ENCODE measurements at places on chromosomes 4 and X.

GRCh38 chr4:27720010-27720766, 859.5 kb downstream of the STIM2 start:
- no peak for DNase-seq

- DNase-seq = peak; percentile 74
Measured at GRCh38 chr4:143667461-143667860, 33.0 kb downstream of the FREM3 start.

- DNase-seq = no peak
Measured at GRCh38 chrX:19792412-19792811, 95.0 kb downstream of the SH3KBP1 start.

DNA sequence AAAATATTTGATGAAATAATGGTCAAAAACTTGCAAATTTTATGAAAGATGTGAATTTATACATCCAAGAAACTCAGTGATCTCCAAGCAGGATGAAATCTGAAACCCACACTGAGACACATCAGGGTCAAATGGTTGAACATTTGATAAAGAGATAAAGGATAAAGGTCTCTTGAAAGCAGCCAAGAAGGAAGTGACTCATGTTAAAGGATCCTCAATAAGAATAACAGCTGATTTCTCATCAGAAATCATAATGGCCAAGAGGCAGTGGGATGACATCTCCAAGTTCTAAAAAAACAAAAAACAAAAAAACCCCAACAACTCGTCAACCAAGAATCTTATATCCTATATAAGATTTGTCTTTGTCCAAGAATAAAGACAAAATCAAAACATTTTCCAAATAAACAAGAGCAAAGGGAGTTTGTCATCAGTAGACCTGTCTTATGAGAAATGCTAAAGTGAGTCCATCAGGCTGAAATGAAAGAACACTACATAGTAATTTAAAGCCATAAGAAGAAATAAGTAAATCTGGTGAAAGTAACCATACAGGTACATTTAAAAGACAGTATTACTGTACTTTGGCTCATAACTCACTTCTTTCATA, 121.7 kb downstream of the PDS5A start:
- DNase-seq = no peak

- no peak for DNase-seq
Measured at GRCh38 chrX:22135171-22135711, 103.1 kb downstream of the PHEX start.

GRCh38 chr4:13992975-13993520, 365.5 kb upstream of the BOD1L1 start:
- DNase-seq = no peak

- DNase-seq = no peak
Measured at GRCh38 chr4:89586318-89586717, 250.6 kb downstream of the SNCA start.

DNA sequence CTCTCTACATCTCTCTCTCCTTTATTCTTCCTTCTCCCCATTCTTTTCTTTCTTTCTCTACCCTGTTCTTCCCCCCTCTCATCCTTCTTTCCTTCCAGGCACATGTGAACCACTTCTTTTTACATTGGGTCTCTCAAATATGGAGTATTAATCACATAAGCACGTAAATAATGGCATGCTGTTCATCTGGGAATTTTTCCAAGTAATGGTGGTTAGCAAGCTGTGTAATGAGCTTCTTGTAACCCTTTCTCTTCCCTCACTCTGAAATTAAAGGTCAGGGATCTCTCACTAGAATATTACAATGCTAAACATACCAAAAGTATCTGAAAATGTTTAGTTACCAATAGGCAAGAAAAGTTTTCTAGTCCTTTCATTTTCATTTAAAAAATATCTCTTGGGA, 239.9 kb upstream of the TEX13A start:
- DNase-seq = no peak

DNA sequence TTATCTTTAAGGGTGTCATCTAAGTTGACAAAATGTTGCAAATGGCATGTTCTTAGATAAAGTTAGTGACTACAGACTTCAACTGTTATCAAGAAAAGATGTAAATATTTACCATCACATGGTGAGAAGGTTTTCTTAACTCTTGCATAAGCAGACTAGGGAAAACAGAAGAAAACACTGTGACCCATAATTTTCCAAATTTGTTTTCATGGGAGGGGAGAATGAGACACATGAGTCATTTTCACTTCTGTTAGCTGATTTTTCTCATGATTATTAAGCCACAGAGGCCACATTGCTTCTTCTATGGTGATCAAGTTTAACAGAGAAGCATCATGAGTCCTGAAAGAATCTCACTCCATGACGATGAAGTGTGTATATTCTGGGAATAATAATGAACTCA, 30.2 kb upstream of the SYTL5 start:
- no peak for DNase-seq

- DNase-seq = peak; percentile 50
Measured at GRCh38 chr4:8697826-8698225, 105.3 kb downstream of the CPZ start.

GRCh38 chr4:145935253-145936141, 3.1 kb downstream of the ZNF827 start:
- no peak for DNase-seq

- no peak for DNase-seq
Measured at GRCh38 chr4:177323416-177323815, 13.7 kb downstream of the NEIL3 start.

DNA sequence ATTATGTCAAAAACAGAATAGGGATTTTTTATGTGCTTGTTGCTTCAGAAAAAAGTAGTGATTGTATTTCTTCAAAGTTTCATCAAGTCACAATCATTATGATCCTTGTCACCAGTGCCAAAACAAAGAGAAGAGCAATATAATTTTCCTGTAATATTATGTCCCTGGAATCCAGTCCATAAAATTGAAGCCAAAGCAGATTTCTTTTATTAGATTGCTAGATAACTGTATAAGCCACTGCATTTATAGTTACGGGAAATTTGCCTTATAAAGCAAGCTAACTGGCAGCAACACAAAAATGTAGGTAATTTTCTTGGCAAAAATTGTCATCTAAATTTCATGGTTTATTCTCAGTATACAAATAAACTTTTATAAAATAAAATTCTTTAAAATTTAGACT, 296.1 kb upstream of the ANKRD50 start:
- DNase-seq = no peak

DNA sequence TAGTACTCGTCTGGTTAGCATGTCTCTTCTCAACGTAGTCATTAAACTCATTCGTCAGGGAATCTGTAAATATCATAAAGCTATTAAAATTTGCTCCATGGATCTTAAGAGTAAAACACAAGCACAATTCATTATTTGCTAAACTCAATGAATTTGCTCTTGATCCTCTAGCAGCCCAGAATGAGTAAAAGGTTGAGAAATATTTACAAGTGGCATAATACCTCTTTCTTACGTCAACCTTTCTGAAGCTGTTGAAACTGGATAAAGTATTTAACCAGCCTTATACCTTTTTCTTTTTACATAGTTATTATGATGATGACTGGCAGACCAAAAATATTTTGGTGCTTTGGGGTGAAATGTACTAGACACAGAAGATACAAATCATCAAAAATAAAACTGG, 66.9 kb downstream of the LUZP4 start:
- no peak for DNase-seq

DNA sequence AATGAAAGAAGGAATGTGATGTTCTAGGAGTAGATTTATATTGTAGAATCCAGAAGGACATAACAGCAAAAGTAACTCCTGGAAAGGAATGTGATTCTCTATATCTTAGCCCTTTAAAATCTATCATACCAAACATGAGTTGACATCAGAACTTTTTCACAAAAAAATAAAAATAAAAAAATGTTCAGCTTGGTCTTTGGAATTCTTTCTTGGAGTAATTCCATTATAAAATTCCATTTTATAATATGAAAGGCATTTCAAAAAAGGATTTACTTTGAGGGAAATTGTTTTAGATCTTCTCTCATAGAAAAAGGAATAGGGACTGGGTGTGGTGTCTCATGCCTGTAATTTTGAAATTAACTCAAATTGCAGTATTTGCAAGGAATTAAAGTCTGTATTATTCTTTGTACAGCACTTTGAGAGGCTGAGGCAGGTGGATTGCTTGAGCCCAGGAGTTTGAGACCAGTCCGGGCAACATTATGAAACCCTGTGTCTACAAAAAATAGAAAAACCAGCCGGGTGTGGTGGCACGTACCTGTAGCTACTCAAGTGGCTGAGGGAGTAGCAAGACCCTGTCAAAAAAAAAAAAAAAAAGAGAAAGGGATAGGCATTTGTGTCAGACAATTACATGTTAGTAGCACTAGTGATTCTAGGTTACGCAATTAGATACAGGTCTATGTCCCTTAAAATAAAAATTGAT, 134.9 kb downstream of the SLC4A4 start:
- no peak for DNase-seq

GRCh38 chr4:146245246-146245645, 30.9 kb downstream of the REELD1 start:
- no peak for DNase-seq

GRCh38 chrX:13427441-13428052, 107.7 kb upstream of the ATXN3L start:
- no peak for DNase-seq

DNA sequence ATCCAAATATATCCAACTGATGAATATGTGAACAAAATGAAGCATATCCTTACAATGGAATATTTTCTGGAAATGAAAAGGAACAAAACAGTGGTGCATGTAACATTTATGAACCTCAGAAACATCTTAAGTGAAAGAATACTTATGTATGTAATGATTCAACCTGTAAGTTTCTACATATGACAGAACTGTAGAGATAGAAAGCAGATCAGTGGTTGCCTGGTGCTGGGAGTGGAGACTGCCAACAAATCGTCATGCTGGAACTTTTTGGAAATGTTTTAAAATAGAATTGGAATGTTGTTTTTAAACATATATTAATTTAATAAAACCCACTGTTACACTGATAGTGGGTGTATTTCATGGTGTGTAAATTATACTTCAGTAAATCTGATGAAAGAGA, 667.5 kb downstream of the RAPGEF2 start:
- no peak for DNase-seq

GRCh38 chrX:140724309-140724708, 14.8 kb downstream of the LINC00632 start:
- no peak for DNase-seq

DNA sequence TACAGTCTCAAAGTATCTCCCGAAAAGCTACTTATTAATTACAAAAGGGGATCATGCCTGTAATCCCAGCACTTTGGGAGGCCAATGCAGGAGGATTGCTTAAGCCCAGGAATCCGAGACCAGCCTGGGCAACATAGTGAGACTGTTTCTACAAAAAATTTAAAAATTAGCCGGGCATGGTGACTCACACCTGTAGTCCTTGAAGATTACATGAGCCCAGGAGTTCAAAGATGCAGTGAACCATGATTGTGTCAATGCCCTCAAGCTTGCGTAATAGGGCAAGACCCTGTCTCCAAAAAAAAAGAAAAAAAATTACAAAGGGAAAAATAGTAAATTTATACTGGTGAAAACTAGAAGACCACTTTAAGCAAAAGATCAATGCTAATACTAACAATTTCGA, 3.3 kb upstream of the PORCN start:
- DNase-seq = no peak

DNA sequence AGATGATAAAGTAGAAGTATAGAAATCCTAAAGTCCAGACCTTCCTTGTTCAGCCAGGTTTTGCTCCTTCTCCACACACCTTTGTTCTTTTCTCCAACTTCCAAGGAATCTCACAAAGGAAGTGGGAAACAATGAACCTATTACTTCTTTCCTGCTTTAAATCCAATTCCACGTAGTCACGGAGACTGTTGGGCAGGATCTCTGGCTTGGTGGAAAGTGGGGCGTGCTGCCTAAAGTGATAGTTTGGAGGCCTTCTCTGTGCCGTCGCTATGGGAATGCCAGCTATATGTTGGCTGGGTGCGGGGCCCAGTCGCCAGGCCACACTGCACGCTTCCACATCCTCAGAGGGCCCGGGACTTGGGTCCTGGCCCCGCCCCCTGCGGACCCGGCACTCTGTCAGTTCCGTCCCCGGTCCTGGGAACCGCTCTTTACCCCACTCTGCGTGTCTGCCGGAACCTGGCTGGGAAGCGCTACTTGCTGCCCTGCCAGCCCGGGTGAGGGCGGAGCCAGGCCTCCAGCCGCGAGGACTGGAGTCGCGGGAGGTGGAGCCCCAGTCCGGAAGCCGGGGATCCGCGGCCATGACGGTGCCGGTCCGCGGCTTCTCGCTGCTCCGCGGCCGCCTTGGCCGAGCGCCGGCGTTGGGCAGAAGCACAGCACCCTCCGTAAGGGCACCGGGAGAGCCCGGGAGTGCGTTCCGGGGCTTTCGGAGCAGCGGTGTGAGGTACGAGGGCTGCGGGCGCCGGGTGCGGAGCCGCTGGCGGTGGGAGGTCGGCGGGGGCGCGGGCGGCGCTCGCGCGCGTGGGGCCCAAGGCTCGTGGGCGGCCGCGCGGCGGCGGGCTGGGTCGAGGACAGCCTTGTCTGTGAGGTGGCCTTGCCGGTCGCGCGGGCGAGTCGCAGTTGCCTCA, at the start of gene MTHFD2L:
MTHFD2L (plus strand) TSS at position 558 of the 905 bp plus-strand sequence; CDS start at position 579, 21 bp downstream.
- peak; percentile 91 for DNase-seq

GRCh38 chr4:6560416-6561172, 14.4 kb upstream of the MAN2B2 start:
- no peak for DNase-seq

- no peak for DNase-seq
Measured at GRCh38 chr4:186551849-186552248, 3.5 kb downstream of the MTNR1A start.

DNA sequence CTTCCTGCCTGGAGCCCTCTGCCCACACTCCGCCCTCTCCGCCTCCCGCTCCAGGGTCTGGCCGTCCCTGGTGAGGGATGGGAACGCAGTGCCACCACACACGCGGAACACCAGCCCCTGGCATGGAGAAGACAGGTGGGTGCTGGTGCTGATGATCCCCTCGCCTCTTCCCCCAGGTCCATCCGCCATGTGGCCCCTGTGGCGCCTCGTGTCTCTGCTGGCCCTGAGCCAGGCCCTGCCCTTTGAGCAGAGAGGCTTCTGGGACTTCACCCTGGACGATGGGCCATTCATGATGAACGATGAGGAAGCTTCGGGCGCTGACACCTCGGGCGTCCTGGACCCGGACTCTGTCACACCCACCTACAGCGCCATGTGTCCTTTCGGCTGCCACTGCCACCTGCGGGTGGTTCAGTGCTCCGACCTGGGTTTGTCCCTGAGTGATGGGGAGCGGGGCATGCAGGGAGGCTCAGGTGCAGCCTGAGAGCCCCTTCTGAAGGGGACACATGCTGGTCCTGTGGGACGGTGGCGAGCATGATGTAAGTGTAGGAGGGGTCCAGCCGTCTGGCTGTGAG, 9.8 kb downstream of the BGN start:
- DNase-seq = no peak

DNA sequence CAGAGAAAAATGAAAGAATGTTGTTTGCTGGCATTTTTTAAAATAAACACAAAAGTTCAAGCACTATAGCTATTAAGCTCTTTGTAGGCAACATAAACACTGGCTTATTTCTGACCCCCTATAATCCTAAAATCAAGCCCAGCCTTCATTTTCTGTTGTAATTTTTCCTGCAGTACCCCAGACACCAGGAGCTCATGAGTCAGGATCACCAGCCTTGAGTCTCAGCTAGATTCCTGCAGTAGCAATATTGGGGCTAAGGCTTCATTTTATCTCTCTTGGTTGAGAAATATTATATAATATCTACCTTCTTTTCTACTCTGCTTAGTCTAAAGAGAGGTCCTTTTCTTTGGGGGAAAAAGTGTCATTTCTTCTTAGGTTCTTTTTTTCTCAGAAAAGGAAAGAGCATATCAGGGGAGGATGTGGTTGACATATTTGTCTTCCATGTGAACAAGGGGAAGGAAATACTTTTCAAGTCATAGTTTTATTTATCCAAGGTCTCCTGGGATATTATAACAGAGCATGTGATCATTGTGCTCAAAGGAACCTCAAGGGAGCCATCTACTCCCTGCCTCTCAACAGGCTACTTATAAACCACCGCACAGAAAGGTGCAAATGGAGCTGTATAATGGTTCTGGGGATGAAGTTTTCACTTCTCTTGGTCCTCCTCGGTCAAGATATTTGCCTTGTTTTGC, 678.3 kb upstream of the NR3C2 start:
- DNase-seq = no peak
